Brain (organoid and tissue), 16 donors: ENCODE measurements at places on chromosomes 12 and 14. TPM values are rescaled to one million over a fixed set of nuclear protein-coding genes. Genes with fewer than 3 reads are reported as not detected.

TBC1D30 gene
- polyA plus RNA-seq, result 12.0 TPM

SEL1L gene
- 14.9 TPM for polyA plus RNA-seq

ADCK1 gene
- polyA plus RNA-seq, result 6.0 TPM

CISTR gene
- not detected for polyA plus RNA-seq

SALL2 gene
- 77.2 TPM for polyA plus RNA-seq

BCDIN3D gene
- polyA plus RNA-seq, result 3.6 TPM

APOLD1 gene
- 23.9 TPM for polyA plus RNA-seq

SERPINA10 gene
- not detected for polyA plus RNA-seq

GSG1 gene
- polyA plus RNA-seq, result not detected

GLIPR1 gene
- 2.2 TPM for polyA plus RNA-seq

NXPH4 gene
- polyA plus RNA-seq, result 41.8 TPM

ACACB gene
- polyA plus RNA-seq, result 5.2 TPM

PUS7L gene
- 0.61 TPM for polyA plus RNA-seq

GPRC5D gene
- not detected for polyA plus RNA-seq

IQSEC3 gene
- 38.6 TPM for polyA plus RNA-seq

TAS2R46 gene
- polyA plus RNA-seq, result not detected

TMPRSS12 gene
- polyA plus RNA-seq, result not detected

CLEC4A gene
- not detected for polyA plus RNA-seq

SLC39A5 gene
- polyA plus RNA-seq, result not detected

BCL7A gene
- polyA plus RNA-seq, result 24.1 TPM
